ENCODE measurements at places on chromosomes 7 and 10. TPM values are rescaled to one million over a fixed set of nuclear protein-coding genes. Genes with fewer than 3 reads are reported as not detected.

Gene ANK3
- 0.58 TPM for total RNA-seq

Gene SUN3
- not detected for total RNA-seq

Gene GPER1
- 7.7 TPM for total RNA-seq

Gene ADRB1
- 4.5 TPM for total RNA-seq

Gene ADARB2
- 3.1 TPM for total RNA-seq

Gene DLX6
- not detected for total RNA-seq

Gene LIPM
- not detected for total RNA-seq

Measured in GM12878 (cell line).